ENCODE measurements at places on chromosomes 4 and X.

DNA sequence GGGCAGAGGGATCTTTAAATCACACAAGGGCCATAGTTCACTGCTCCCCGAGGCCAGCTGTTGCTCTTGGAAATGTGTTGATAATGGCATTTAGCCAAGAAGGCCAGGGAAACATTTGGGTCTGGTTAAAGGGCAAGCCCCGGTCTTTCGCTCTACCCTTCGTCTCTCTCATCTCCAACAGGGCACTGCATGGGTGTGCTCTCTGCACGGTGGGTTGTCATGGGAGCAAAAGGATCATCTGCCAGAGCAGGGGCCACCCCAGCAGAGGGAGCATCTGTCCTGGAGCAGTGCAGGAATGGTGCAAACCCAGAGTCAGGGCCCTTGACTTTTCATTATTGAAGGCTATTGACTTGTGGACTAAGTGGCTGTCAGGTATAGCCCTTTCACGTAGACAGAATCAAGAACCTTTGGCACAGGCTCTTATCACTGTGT, 22.7 kb upstream of the PGRMC2 start:
- no peak for DNase-seq

GRCh38 chr4:92172203-92172602, 131.6 kb upstream of the GRID2 start:
- no peak for DNase-seq

DNA sequence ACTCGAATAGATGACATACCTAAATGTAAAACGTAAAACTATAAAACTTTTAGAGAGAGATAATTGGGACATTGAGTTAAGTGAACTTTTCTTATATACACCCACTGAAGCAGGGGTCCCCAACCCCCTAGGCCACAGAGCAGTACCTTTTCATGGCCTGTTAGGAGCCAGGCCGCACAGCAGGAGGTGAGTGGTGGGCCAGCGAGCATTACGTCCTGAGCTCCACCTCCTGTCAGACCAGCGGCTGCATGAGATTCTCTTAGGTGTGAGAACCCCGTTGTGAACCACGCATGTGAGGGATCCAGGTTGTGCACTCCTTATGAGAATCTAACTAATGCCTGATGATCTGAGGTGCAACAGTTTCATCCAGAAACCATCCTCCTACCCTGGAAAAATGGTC, 114.8 kb downstream of the HMX1 start:
- no peak for DNase-seq

DNA sequence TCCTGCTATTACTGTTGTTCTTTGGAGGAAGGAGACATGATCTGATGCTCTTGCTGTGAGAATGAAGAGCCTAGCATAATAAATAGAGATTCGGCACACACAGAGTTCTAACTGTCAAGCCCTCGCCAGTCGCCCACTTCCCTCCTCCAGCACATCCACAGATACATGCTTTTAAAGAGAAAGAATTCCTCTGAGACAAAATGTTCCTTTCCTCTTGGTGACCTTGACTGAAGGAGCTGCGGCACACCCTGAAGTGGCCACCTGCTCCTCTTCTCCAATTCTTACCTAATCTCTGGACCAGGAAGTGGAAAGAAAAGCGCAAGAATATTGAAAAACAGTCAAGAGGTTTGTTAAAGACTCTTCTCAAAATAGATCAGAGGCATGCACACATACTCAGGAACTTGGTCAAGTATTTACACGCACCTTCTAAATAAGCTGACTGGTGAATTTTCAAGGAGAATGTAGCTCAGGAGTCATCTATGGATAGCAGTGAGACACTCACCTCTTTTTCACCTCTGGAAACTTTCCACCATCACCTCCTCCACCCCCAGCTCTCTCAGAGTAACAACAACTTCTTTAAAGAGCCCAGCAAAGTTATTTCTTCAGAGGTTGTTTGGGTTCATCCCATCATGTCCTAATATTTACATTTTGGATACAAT, 95.4 kb downstream of the PARM1 start:
- DNase-seq: no peak

- no peak for DNase-seq
Observed at GRCh38 chr4:48546336-48546735, 56.3 kb downstream of the ZAR1 start.

GRCh38 chr4:98230961-98231360, 30.2 kb upstream of the RAP1GDS1 start:
- no peak for DNase-seq

- DNase-seq: peak; percentile 35
Observed at GRCh38 chr4:8192748-8193738, 6.0 kb upstream of the SH3TC1 start.

- no peak for DNase-seq
Observed at GRCh38 chrX:39242187-39242586, 440.9 kb downstream of the MID1IP1 start.

GRCh38 chr4:38357546-38357945, 306.5 kb upstream of the KLF3 start:
- DNase-seq: no peak
